ENCODE measurements at places on chromosomes 4 and X. TPM values are rescaled to one million over a fixed set of nuclear protein-coding genes. Genes with fewer than 3 reads are reported as not detected.

NDP gene
- total RNA-seq, result 10.3 TPM

GAGE12F gene
- not detected for total RNA-seq

PSAPL1 gene
- total RNA-seq, result not detected

VCX3A gene
- not detected for total RNA-seq

PNMA6F gene
- total RNA-seq, result not detected

FAM184B gene
- total RNA-seq, result 0.05 TPM

FOXR2 gene
- not detected for total RNA-seq

ADH1B gene
- 262 TPM for total RNA-seq

STARD8 gene
- total RNA-seq, result 6.2 TPM

MAGEA8 gene
- not detected for total RNA-seq

CXCL5 gene
- 0.12 TPM for total RNA-seq

TEX11 gene
- total RNA-seq, result not detected

PGAM4 gene
- total RNA-seq, result not detected

RHOXF1 gene
- not detected for total RNA-seq

PUDP gene
- total RNA-seq, result 14.5 TPM

PLS3 gene
- total RNA-seq, result 122 TPM

ANOS1 gene
- total RNA-seq, result 0.99 TPM

GLUD2 gene
- total RNA-seq, result 0.83 TPM

MSL3 gene
- total RNA-seq, result 18.3 TPM

KLB gene
- 0.08 TPM for total RNA-seq

SLC34A2 gene
- total RNA-seq, result 8.3 TPM

NWD2 gene
- not detected for total RNA-seq

SGMS2 gene
- 11.4 TPM for total RNA-seq

REST gene
- 24.1 TPM for total RNA-seq

CABS1 gene
- not detected for total RNA-seq

TCP11X2 gene
- total RNA-seq, result 0.22 TPM

MAGEB2 gene
- not detected for total RNA-seq

CXCR3 gene
- total RNA-seq, result 0.23 TPM

HSFX4 gene
- total RNA-seq, result not detected

PALLD gene
- total RNA-seq, result 122 TPM

COL4A6 gene
- total RNA-seq, result 4.5 TPM

IGFBP7 gene
- total RNA-seq, result 561 TPM

ZAR1 gene
- total RNA-seq, result not detected

TMSB15A gene
- total RNA-seq, result 2.7 TPM

PGK1 gene
- 174 TPM for total RNA-seq

MAGEC1 gene
- not detected for total RNA-seq

GYG2 gene
- total RNA-seq, result 0.72 TPM

CLTRN gene
- total RNA-seq, result 1.3 TPM

CXCL3 gene
- 1.4 TPM for total RNA-seq

COX7B2 gene
- not detected for total RNA-seq

GPC4 gene
- total RNA-seq, result 13.7 TPM
